ENCODE measurements at places on chromosomes 6 and 20.

DNA sequence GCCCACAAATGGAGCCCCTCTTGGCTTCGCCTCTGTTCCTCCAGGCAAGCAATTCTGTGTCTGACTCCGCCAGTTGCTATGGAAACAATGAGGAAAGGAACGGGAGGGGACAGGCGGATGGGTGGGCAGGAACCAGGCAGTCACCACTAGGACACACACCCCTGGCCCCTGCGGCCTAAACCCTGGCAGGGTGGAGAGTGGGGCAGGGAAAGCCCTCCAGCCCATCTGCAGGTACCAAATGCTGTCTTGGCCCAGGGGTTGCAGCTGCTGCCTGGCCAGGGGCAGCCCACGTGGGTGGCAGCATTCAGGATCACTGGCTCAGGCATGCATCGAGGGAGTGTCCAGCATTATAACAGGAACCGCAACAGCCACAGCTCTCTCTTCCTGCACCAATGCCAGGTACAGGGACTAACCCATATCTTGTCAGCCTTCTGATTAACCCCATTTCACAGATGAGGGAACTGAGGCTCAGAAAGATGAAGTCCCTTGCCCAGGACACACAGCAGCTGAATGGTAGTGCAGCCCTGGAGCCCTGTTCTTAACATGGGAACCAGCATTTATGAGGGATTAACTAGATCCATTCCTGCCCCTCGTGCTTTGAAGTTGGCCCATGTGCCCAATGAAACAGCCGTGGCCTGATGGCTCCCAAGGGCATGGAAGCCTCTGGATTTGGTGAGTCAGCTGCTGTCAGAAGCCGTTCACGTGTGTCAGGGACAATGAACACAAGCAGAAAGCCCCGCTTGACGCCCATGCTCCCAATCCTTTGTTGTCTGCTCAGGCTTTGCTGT, 66.3 kb downstream of the NOL4L start:
- DNase-seq = no peak

DNA sequence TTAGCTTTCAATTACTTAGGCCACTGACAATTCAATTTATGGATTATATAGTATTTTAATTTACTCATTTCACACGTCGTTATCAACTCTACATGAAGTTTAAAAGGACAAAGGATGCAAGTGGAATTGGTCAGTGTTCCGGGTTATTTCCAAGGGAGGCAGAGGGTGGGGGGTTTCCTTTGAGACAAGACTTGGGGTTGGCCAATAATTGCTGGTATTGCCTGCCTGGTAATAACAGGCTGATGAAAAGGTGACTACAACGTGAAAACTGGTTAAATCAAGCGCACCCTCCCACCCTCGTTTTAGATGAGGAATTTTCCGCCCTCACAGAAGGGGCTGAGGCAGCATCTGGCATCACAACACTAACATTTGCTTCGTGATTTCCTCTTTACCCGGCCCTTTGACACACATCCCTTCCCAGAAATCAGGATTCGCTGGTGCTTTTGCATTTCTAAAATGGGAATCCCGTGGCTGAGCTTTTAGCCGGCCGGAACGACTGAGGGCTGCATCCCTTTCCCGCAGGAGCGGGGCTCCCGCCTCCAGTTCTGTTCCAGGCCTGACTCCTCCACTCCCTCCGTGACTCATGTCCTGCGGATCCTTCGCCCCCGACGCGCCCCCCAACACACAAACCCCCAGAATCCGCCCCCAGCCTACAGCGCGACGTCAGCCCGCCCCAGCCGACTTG, 999 bp upstream of the PIM1 start:
- DNase-seq = peak; percentile 14

GRCh38 chr6:43101497-43101896, 25.4 kb downstream of the PTK7 start:
- no peak for DNase-seq

DNA sequence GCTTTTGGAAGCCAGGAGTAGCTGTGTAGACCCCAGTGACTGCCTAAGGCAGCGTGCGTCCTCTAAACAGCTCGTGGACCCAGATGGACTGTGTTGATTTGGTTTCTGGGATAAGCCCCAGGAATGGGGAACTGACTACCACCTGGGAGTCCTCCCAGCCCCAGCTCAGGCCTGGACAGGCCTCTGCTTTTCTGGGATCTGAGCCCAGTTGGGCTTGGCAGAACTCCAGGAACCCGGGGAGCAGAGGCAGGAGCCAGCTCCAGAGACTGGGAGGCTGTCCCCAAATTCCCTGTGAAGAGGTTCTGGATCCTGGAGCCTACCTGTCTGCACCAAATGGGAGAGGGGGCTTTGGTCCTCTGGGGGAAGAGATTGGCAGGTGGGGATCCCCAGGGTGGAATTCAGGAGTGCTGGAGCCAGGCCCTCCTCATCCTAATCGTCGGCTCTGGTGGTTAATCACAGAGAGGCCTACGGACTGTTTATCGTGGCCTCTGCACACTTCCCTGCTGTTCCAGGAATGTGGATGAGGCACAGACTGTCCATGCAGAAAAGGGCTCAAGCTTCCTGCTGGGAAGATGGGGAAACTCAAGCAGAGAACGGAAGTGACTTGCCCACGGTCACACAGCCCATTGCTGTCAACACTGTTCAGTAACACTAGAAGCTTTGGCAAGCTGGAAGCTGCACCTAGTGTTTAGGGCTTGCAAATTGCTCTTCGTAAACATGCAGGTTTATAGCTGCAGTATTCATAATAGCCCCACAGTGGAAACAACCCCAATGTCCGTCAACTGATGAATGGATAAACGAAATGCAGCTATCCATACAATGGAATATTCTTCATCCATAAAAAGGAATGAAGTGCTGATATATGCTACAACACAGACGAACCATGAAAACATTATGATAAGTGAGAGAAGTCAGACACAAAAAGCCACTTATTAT, 100.6 kb downstream of the KCNB1 start:
- DNase-seq = peak; percentile 96

DNA sequence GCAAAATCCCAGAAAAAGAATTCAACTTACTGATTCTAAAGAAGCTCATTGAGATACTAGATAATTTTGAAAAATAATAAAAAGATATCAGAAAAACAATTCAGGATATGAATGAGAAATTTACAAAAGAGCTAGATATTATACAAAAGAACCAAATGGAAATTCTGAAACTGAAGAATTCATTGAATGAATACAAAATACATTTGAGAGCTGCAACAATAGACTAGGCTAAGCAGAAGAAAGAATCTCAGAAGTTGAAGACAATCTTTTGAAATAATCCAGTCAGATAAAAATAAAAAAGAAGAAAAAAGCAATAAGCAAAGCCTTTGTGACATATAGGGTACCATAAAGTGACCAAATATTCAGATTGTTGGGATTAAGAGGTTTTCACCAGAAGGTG, 206.0 kb downstream of the CD109 start:
- no peak for DNase-seq

GRCh38 chr6:53284901-53285300, 63.8 kb downstream of the ELOVL5 start:
- no peak for DNase-seq
